Activated gamma-delta T cell treated with Interleukin-2 at 50 U/mL for 16 hours (primary cell): ENCODE measurements at places on chromosomes 13 and 19.

- DNase-seq = no peak
Observed at GRCh38 chr13:113210833-113211232, 1.4 kb downstream of the CUL4A start.

DNA sequence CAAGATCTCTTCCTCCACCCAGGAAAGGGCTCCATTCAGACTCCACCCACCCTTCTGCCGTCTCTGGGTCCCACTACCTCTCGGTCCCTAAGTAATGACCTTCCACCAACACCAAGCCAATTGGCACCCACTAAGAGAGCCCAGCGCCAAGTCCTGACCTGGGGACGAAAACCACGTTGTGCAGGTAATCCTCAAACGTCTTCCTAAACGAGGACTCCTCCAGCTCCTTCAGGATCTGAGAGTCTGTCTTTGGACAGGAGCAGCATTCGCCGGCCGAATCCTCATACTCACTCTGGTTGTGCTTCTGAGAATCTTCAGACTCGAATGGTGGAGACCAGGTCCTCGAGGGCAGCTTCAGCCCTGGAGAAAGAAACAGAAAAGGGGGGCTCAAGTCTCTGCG lies 83.1 kb downstream of the ZNF557 start:
- no peak for DNase-seq

GRCh38 chr13:78102121-78102677 lies 183.6 kb upstream of the EDNRB start:
- DNase-seq = no peak

GRCh38 chr13:80945328-80945727 lies 604.4 kb upstream of the SPRY2 start:
- DNase-seq = no peak
